ENCODE measurements at places on chromosomes 16 and 17.

DNA sequence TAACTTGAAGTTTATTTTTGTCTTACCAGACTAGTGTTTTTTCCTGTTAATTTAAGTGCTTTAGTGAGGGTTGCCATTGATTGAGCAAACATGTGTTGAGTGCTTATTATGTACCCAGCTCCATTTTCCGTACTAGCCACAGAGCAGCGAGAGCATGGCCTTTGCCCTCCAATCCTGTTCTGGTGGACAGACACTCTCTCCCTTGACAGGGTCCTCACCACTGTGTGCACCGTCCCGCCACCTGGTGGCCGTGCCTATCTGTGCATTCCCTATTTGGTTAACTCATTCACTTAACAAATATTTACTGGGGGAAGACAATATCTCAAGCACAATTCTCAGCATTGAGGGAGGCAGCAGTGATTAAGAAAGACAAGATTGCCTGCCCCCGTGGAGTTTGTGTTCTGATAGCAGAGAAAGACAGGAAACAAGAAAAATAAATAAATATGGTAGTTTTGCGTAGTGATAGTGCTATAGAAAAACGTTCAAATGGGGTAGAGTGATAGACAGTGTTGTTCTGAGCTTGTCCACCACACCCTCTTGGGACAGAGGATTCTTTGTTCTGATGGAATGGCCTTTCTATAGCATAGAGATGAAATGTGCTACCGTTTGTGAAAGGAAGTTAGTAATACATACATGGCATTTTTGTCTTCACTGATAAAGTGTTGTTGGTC, 13.0 kb downstream of the CDH13 start:
- DNase-seq: no peak

GRCh38 chr17:33178681-33179080, 114.4 kb downstream of the ASIC2 start:
- DNase-seq: no peak

DNA sequence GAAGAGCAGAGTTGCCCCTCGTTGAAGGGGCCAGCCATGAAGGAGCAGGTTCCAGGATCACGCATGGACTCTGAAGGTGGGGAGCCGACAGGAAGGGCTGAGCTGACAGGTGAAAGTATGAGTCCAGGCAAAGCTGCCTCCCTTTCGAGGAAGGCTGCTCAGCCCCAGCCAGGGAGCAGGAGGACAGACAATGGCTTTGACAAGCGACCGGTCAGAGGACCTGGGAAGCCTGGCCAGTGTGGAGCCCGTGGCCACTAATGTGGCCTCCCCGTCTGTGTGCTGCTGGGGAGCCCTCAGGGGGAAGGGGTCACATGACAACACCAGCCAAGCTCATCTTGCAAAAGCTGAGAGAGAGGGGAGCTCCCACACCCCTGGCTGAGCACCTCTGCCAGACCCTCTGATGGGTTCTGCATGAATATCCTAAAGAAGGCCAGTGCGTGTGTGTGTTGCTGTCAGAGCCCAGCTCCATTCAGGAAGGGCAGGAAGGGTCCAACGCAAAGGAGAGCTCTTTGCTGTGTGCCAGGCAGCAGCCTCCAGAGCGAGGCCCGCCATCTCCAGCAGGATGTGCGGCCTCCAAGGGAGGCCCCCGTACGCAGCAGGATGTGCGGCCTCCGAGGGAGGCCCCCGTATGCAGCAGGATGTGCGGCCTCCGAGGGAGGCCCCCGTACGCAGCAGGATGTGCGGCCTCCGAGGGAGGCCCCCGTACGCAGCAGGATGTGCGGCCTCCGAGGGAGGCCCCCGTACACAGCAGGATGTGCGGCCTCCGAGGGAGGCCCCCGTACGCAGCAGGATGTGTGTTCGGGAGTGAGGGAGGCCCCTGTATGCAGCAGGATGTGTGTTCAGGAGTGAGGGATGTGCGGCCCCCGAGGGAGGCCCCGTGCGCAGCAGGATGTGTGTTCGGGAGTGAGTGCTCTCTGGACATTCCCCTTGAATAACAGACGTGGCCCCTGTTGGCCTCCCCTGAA, 102.1 kb upstream of the CHMP6 start:
- DNase-seq: no peak

GRCh38 chr16:66097751-66098150, 268.7 kb upstream of the CDH5 start:
- DNase-seq: no peak

DNA sequence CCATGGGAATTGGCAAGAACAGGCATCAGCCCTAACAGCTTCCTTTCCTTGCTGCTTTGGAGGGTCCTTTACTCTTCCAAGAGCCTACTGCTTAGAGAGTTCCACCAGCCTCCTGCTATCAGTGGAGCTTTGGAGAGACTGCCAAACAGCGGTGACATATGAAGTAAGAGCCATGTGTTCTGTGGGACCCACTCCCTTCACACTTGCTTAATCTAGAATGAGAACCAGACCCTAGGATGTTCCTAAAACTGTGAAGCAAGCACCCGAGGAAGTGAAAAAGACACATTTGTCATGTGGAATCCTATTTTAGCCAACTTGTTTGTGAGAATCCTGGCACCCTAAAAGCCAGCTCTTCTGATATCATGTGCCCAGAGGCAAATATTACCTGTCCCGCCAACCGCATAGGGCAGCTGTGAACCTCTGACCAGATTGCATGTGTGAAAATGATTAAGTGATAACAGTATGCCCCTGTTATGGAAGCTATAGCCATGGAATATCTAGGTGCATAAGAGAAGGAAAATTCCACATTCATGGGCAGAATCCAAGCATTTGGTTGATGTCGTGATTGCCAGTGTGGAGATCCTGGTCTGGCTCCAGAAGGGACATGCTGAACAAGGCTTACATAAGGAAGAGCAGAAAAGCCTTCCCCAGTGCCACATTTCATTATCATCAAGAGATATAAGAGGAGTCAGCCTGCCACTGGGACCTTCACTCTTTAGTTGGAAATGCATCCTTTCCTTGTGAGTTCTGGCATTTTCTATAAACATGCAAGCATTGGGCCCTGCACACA, 18.7 kb downstream of the RCVRN start:
- no peak for DNase-seq

DNA sequence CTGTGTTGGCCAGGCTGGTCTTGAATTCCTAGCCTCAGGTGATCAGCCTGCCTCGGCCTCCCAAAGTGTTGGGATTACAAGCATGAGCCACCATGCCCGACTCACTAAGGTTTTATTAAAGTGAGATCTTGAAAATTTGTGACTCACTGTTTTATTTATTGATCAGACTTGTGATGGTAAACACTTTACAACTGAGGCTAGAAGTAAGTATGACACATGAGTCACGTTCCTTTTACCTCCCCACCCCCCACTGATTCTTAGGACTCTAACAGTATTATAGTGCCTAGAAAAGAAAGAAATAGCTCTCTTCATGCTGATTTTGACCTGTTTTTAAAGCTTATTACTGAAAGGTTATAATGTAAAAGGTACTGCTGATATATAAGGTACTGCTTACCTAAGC, 160.6 kb downstream of the TANC2 start:
- DNase-seq: no peak
